Stimulated activated CD8-positive, alpha-beta memory T cell treated with anti-CD3 and anti-CD28 coated beads, Interleukin-7, amount 100 ng/mL, for 1 hour (primary cell): ENCODE measurements at places on chromosomes 2 and 18.

GRCh38 chr18:46042571-46043123, 29.4 kb downstream of the PSTPIP2 start:
- DNase-seq = no peak

- no peak for DNase-seq
These were observed 101.3 kb downstream of the MSH2 start for GRCh38 chr2:47504174-47504810.

DNA sequence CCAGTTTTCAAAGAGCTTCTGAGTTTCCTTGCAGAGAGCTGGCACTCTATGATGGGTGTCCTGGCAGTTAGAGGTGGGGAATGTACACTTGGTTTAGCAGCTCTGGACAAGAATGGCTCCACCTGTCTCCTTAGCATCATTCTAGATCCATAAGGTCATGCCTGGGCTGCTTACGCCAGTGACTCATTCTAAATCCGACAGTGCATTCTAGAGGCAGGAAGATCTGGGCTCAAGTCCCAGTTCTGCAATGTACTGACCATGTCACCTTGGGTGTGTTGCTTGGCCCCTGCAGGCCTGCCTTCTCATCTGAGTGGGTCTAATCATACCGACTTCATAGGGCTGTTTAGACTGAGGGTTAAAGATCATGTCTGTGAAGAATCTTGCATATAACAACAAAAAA, 46.5 kb downstream of the PTGR3 start:
- DNase-seq = no peak

- no peak for DNase-seq
These were observed 10.4 kb upstream of the FAM228A start for GRCh38 chr2:24164416-24164973.

- no peak for DNase-seq
These were observed 57.6 kb downstream of the ATOH8 start for GRCh38 chr2:85811180-85812093.

DNA sequence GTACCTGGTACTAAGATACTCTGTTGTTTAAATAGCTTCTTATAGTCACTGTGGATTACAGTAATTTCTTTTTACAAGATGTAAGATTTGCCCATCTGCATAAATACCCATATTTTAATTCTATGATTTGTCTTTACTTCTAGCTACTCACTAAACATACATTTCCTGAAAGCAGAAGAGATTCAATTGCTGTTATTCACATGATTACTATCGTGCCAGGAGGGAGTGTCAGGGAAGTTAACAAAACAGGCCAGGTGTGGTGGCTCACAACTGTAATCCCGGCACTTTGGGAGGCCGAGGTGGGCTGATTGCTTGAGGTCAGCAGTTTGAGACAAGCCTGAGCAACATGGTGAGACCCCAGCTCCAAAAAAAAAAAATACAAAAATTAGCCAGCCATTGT, 33.8 kb downstream of the PRKCE start:
- DNase-seq = no peak
